Lung (tissue), 17 donors: ENCODE measurements at places on chromosomes 16 and 17.

DNA sequence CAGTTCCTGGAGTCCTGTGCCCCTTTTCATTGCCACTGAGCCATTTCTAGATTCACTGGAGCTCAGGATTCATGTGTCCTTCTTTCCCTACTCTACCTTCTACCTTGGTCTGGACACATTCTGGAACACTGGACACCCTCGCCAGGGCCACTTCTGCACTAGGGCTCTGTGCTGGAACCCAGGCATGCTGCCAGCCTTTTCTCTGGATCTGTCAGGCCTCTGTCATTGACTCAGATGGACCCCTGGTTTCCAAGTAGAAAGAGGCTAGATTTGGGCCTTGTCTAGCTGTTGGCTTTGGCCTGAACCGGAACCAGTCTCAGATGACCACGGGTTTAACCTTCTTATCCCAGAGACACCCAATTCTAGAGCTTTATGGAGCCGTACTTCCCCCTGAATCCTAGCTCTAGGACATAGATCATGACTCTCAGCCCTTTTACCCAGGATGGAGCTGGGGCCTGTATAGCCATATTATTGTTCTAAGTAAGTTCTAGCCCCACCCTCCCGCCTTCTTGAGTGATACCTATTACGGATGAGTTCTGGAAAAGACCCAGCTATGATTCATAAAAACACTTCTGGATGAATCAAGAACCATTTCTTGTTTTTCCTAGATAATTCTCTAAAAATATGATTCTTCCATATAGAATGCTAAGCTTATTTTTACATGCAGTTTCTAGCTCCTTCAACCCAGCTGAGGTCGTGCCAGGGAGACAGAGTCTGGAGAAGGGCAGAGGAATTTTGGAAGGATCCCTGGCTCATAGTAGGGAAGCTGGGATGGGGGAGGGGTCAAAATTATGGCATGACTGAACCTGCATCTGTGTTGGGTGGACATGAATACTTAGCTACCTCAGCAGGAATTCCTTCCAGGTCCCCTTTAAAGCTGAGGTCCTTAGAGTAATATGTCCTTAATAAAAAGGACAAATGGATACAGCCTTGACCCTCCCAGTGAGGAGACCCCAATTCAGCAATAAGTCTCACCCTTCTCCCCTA lies 1.1 kb upstream of the CHRNB1 start:
- no peaks in the 10 kb centered on the region for H3K36me3 ChIP-seq
- DNase-seq = no peak

DNA sequence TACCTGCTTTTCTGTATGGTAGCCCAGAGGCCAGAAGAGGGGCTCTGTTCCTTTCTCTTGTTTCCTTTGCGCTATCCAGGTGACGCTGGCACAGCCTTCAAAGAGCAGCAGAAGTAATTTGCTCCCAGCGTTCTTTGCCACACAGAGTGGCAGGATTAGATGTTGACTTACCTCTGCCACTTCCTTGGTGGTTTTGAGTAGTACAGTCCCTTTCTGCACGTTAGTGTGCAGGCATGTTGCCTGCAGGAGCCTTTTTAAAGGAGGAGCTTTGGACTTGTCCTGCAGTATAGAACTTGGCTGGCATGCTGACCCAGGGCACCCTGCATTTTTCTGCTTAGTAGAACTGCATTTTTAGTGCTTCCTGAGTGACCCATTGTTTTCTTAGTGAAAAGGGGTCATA lies at the start of gene ABCC11:
ABCC11 (minus strand) TSS at position 229 of the 400 bp plus-strand sequence. CDS start 15,618 bp downstream, outside the sequence.
- no peaks in the 10 kb centered on the region for H3K36me3 ChIP-seq
- no peaks in the 10 kb centered on the region for H3K27me3 ChIP-seq
- no peak for DNase-seq

GRCh38 chr16:50696126-50696525 lies 2.7 kb downstream of the NOD2 start:
- no peaks in the 10 kb centered on the region for H3K36me3 ChIP-seq
- H3K27me3 ChIP-seq = no peaks in the 10 kb centered on the region
- DNase-seq = no peak
- peak overlapping the region; percentile 17 for H3K27ac ChIP-seq
- no peaks in the 10 kb centered on the region for H3K4me1 ChIP-seq
- no peak overlapping the region for H3K4me3 ChIP-seq

GRCh38 chr17:2549392-2550211 lies 37.9 kb upstream of the METTL16 start:
- DNase-seq = no peak
- no peak overlapping the region for H3K4me3 ChIP-seq
- H3K36me3 ChIP-seq = no peaks in the 10 kb centered on the region
- H3K27ac ChIP-seq = no peak overlapping the region
- H3K4me1 ChIP-seq = no peaks in the 10 kb centered on the region

- no peaks in the 10 kb centered on the region for H3K4me1 ChIP-seq
- no peak overlapping the region for H3K27ac ChIP-seq
- H3K27me3 ChIP-seq = no peaks in the 10 kb centered on the region
- DNase-seq = no peak
These were observed 582.9 kb upstream of the RBFOX1 start for GRCh38 chr16:6749698-6750097.

DNA sequence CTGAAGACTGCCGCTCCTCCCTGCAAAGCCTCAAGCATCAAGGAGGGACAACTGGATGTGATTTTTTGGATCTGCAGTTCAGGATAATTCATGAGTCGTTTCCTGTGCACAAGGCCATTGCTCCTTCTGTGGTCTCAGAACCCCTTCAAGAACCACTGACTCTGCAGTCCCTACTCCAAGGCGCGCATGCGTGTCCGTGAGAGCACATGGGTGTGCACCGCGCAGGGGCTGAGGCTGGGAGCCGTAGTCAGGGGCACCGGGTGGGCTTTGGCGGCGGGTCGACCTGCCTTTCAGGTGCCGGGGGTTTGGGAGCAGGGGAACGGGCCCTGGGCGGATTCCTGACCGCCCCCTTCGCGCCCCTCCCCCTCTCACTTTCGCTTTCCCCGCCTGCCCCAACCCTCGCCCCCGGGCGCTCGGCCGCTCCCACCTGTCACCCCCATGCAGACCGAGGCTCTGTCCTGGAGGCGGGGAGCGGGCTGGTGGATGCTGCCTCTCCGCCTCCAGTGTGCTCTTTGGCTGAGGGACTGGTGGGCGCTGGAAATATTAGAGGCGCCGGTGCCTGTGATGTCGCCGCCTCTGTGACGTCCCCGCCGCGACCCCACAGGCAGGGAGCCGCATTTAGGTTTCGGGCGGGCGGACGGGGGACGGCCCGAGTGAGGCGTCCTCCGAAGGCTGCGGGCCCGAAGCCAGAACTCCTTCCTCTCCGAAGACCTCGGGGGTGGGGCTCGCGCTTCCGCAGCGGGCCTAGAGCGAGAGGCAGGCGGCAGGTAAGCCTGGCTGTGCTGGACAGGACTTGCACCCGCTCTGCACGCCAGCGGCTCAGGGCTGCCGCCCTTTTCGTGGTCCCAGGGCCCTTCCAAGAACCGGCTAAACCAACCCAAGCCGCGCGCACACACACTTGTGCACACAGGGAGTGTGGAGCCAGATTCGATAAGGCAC lies at the start of gene SPATA32:
SPATA32 (minus strand) TSS at position 518 of the 939 bp plus-strand sequence; CDS start at position 440, 78 bp downstream.
- H3K27me3 ChIP-seq = peaks cover 3% of the 10 kb centered on the region
- H3K36me3 ChIP-seq = peaks cover 13% of the 10 kb centered on the region
- H3K4me1 ChIP-seq = peaks cover 9% of the 10 kb centered on the region
- peak; percentile 71 for DNase-seq
- no peak within 1 kb of the TSS for H3K27ac ChIP-seq
- peak within 1 kb of the TSS; percentile 72 for H3K4me3 ChIP-seq

DNA sequence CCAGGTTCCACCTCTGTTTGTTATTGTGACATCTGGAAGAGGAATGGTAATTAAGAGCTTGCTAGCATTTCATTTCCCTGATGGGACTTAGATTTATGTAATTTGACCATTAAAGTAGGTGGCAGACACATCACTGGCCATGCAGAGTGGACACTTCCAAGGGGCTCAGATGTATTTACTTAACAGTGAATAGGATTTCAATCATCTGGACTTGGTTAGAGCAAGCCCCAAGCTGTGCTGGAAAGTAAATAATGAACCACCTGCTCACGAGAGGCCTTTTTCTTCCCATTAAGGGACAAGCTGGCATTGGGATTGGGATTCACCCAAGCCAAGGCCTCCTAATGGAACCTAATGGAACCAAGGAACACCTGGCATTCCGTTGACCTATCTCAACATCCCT lies 395.3 kb downstream of the HS3ST4 start:
- H3K4me3 ChIP-seq = no peak overlapping the region
- H3K36me3 ChIP-seq = no peaks in the 10 kb centered on the region
- no peaks in the 10 kb centered on the region for H3K4me1 ChIP-seq

DNA sequence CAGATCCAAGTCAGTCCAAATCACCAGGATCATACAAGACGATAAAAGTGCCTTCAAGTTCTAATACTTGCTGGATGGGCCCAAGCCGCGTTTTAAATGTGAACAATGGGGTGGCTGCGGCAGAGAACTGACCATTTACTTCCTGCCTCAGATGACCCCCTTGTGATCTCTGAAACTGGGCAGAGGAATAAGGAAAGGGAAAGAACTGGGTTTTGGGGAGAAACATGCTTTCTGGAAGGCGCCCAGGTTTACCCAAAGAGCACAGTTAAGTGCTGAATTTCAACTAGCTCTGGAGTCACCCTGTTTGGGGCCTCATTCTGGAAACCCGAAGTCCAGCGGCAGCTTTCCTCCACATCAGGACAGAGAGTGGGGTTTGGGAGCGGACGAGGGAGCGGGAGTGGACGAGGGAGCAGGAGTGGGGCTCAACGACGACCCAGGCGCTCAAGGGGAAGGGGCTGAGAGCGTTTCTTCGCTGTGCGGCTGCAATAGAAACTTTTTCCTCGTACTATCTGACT lies 1.6 kb downstream of the FAM20A start:
- no peaks in the 10 kb centered on the region for H3K36me3 ChIP-seq
- peaks cover 3% of the 10 kb centered on the region for H3K27me3 ChIP-seq
- peak overlapping the region; percentile 66 for H3K27ac ChIP-seq
- no peak for DNase-seq
- peak overlapping the region; percentile 56 for H3K4me3 ChIP-seq
- peaks cover 5% of the 10 kb centered on the region for H3K4me1 ChIP-seq

DNA sequence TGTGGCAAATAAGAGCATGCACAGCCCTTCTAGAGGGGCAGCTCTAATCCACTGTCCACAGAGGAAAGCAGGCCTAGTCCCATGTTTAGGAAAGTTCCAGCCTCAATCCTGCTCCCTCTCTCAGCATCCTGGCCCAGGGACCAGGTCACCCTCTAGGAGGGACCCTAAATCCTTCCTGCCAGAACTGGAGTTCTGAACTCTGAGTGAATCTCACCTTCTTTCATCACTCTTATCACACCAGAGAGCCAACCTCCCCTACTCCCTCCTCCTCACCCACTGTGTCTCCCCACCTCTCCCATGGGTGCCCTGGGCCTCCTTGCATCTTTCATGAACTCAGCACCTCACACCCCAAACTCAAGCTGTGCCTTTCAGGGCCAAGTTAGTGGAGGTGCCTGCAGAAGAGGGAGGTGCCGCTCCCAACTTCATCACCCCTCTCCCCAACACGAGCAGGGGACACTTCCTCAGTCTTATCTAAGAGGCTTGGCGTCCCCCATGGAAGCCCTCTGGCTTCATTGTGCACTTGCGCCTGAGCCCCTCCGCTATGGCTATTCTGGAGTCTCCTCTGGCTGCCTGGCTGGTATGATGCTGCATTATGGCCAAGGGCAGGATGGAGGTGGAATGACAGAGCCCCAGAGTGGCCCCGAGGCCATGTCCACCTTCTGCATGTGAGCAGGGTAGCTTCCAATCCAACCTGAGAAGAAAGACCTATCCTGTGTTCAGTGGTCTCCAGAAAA lies 31.7 kb downstream of the PIK3R6 start:
- H3K27me3 ChIP-seq = peaks cover 11% of the 10 kb centered on the region
- H3K4me3 ChIP-seq = no peak overlapping the region
- no peaks in the 10 kb centered on the region for H3K4me1 ChIP-seq
- no peak overlapping the region for H3K27ac ChIP-seq
- DNase-seq = no peak

- H3K4me3 ChIP-seq = no peak overlapping the region
- H3K4me1 ChIP-seq = peaks cover 13% of the 10 kb centered on the region
- DNase-seq = no peak
These were observed 21.5 kb upstream of the ATP5MC1 start for GRCh38 chr17:48871035-48871550.

GRCh38 chr16:89905511-89906139 lies 13.0 kb upstream of the MC1R start:
- no peaks in the 10 kb centered on the region for H3K27me3 ChIP-seq
- no peak for DNase-seq
- no peak overlapping the region for H3K27ac ChIP-seq
- no peak overlapping the region for H3K4me3 ChIP-seq
- H3K4me1 ChIP-seq = no peaks in the 10 kb centered on the region

GRCh38 chr16:81585785-81586184 lies 141.2 kb downstream of the CMIP start:
- DNase-seq = no peak
- peaks cover 13% of the 10 kb centered on the region for H3K4me1 ChIP-seq
- H3K27ac ChIP-seq = no peak overlapping the region
- H3K27me3 ChIP-seq = no peaks in the 10 kb centered on the region
- H3K4me3 ChIP-seq = no peak overlapping the region
